ENCODE measurements at places on chromosomes 5 and 9. TPM values are rescaled to one million over a fixed set of nuclear protein-coding genes. Genes with fewer than 3 reads are reported as not detected.

GRCh38 chr5:168592014-168592368, 12.8 kb upstream of the PANK3 start:
- DNase-seq: no peak

DNA sequence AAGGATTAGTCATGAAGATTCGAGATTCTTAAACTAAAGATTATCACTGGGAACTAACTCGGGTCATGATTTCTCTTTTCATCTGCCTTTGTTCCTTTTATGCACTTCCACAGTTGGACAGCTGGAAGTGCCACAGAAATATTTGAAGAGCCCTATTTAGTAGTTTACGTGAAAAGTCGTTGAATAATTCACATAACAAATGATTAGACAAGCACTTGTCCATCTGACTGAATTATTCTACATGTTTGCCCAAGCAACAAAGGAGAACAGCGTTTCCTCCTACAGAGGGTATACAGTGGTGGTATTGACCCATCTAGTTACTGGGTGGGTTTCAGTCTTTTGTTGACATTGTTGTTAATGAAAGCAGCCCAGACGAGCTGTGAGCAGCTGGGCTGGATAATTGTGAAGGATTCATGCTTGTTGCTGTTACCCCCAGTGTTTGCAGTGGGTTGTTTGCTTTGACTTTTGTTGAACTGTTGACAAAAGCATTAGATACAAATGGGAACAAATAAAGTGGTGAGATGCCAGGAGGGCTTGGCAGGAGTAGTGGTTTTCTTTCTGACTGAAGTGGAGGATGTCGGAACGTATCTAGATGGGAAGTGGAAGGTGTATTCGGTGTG, 96.2 kb downstream of the TLE4 start:
- DNase-seq: no peak

- DNase-seq: no peak
Observed at GRCh38 chr5:67748165-67748690, 467.3 kb upstream of the PIK3R1 start.

DNA sequence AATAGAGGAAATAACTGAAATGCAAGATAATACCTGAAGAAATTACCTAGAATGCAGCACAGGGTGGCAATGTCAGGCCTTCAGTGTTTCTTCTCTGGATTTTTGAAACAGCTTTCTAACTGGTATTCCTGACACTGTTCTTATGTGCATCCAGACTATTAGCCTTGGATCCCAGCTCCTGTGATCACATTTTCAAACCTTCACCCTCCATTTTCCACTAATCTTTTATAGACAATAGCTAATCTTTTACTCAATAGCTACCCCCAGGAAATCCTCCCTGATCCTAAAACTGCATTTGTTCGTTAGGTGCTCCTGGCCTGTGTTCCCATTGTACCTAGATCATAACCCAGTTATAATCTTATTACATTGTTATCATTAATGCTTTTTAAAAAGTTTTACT, 101.5 kb upstream of the DHFR start:
- DNase-seq: no peak

DNA sequence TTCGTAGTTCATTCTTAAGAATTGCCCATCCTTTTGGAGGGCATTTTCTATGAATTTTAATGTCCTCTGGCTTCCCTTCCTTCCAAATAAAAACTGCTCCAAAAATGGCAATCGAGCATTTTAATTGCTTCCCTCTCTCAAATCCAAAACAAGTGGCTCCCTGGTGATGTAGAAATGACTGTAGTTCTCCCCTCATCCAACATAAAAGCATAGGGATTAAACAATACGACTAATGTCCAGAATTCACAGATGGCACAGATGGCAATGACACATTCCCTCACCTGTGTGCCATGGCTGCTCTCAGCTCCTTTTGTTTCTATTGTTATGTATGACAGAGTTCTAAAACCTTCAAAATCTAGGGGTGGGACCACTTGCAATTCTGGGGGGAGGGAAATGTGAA, 417.3 kb downstream of the RAB3C start:
- DNase-seq: no peak

DNA sequence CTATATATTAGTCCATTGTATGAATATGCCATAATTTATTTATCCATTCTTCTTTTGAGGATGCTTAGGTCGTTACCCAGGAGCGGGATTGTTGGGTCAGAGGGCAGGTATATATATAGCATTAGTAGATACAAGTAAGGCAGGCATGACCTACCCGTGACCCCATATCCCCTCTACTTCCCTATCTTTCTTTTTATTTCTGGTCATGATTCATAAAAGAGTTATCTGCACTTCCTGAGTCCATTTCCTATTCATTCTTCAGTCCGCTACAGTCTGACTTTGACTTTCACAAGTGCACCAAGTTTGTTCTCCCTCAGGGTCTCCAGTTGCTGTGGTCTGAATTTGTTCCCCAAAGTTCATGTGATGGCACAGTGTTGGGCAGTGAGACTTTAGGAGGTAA, 6.9 kb downstream of the RHOBTB3 start:
- no peak for DNase-seq

DNA sequence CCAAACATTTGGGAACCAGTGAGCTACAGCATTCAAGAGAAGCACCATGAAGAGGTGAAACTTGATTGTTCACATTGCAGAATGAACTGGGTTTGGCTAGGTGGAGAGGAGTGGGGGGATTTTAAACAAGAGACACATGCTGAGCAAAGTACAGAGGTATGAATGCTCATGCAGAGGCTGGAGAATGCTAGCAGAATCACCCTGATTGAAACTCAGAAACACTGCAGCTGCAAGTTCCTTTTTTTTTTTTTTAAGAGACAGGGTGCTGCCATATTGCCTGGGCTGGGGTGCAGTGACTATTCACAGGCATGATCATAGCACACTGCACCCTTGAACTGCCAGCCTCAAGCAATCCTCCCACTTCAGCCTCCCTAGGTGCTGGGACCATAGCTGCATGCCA, 35.1 kb downstream of the DENND1A start:
- DNase-seq: no peak

GRCh38 chr5:79032031-79032695, 37.3 kb downstream of the DMGDH start:
- DNase-seq: no peak

Gene PCDH12
- total RNA-seq: 8.4 TPM

Gene NUTM2G
- not detected for total RNA-seq

Gene KCNN2
- 4.7 TPM for total RNA-seq

Gene NMUR2
- not detected for total RNA-seq

Gene ALDOB
- total RNA-seq: 0.36 TPM

Gene PCDHGA2
- 9.5 TPM for total RNA-seq

All from heart left ventricle (tissue), 16 donors.